ENCODE measurements at places on chromosomes 5 and 9. TPM values are rescaled to one million over a fixed set of nuclear protein-coding genes. Genes with fewer than 3 reads are reported as not detected.

Gene PTCH1
- 5.0 TPM for total RNA-seq

Gene SEMA4D
- total RNA-seq, result 458 TPM

Gene COL27A1
- total RNA-seq, result 0.82 TPM

Gene SLC25A2
- total RNA-seq, result 0.25 TPM

Gene FBP1
- total RNA-seq, result not detected

Gene PLPPR1
- not detected for total RNA-seq

Gene RASGEF1C
- not detected for total RNA-seq

Gene LHX6
- not detected for total RNA-seq

Gene PCDHA10
- not detected for total RNA-seq

Gene BHMT2
- not detected for total RNA-seq
